Smooth muscle cell of the pulmonary artery (primary cell): ENCODE measurements at places on chromosomes 3 and 15. TPM values are rescaled to one million over a fixed set of nuclear protein-coding genes. Genes with fewer than 3 reads are reported as not detected.

TNNC1 gene
- 0.23 and 2.6 TPM in 2 replicates for total RNA-seq

GOLGA8H gene
- 0.30 and 0.39 TPM in 2 replicates for total RNA-seq

STXBP5L gene
- total RNA-seq = not detected in 2 replicates

ATP13A5 gene
- not detected in 2 replicates for total RNA-seq

HTR3E gene
- not detected in 2 replicates for total RNA-seq

RAF1 gene
- 97.4 and 125 TPM in 2 replicates for total RNA-seq

TARS3 gene
- total RNA-seq = 11.8 and 12.2 TPM in 2 replicates
